ENCODE measurements at places on chromosomes 16 and 17.

DNA sequence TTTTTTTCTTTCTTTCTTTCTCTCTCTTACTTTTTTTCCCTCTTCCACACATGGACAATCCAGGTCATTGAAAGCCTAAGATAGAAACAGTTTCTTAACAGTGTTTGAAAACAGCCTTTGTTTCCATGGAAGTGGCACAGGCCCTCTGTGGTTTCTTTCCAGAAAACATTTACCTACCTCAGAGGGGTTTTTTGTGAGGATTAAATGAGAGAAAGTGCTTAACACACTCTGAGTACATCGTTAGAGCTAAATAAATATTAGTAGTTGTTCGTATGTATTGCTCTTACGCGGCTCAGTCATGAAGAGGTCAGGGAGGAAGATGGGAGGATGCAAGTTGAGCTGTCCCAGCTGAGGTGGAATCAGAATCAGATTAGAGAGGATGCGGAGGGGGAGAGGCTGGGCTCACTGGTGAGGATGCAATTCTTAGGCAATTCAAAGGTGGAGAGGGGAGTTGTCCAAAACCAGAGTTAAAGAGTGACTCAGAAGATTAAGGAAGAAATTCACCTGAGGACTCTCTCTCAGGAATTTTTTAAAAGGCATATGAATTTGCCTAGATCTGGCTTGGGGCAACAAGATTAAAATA lies 345.4 kb downstream of the PMP22 start:
- DNase-seq, result no peak

DNA sequence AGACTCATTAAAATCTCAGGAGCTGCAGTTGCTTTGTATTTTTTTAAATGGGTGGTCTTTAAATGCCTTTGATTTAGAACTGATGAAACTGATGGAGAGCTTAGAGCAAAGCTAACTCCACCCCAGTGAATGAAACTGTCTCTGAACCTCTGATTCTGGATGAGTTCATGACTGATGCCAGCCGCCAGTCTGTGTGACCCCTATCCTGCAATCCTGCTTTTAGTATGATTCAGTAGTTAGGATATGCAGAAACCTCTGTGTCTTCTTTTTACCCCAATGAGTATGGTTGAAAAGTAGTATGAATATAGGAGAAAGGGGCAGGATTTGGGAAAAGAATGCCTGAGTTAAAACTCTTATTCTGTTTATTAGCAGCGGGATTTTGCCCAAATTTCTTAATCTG lies 12.3 kb upstream of the SALL1 start:
- DNase-seq, result peak; percentile 19

- no peak for DNase-seq
Observed at GRCh38 chr17:82658796-82659452, 10.7 kb upstream of the WDR45B start.

DNA sequence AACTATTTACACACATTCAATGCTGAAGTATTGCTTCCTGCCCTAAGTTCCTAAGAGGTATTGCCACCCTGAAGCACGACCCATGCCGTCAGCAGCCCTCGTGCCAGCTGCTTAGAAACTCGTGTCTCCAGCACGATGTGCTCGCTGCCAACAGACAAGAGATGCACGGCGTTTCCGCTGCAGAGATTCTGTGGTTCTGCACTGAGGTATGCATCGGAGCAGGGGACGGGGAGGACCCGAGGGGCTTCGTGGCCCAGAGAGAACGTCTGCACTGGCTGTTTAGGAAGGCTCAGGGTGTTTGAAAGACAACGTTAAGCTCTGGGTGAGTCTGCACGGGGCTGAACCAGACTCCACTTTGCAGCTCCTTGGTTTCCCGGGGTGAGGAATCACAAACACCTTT lies 82.7 kb upstream of the CREBBP start:
- DNase-seq, result peak; percentile 10

DNA sequence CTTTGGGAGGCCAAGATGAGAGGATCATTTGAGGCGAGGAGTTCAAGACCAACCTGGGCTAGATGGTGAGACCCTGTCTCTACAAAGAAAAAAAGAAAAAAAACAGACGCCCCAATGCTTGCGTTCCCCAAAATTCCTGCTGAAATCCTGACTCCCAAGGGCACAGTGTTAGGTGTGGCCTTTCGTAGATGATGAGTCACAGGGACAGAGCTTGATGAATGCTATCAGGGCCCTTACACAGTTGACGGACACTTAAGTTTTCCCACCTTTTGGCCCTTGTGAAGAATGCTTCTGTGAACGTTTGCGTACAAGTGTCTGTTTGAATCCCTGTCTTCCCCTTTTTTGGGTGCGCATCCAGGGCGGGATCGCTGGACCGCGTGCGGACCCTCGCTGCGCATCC lies 16.5 kb upstream of the ZNF750 start:
- DNase-seq, result no peak

DNA sequence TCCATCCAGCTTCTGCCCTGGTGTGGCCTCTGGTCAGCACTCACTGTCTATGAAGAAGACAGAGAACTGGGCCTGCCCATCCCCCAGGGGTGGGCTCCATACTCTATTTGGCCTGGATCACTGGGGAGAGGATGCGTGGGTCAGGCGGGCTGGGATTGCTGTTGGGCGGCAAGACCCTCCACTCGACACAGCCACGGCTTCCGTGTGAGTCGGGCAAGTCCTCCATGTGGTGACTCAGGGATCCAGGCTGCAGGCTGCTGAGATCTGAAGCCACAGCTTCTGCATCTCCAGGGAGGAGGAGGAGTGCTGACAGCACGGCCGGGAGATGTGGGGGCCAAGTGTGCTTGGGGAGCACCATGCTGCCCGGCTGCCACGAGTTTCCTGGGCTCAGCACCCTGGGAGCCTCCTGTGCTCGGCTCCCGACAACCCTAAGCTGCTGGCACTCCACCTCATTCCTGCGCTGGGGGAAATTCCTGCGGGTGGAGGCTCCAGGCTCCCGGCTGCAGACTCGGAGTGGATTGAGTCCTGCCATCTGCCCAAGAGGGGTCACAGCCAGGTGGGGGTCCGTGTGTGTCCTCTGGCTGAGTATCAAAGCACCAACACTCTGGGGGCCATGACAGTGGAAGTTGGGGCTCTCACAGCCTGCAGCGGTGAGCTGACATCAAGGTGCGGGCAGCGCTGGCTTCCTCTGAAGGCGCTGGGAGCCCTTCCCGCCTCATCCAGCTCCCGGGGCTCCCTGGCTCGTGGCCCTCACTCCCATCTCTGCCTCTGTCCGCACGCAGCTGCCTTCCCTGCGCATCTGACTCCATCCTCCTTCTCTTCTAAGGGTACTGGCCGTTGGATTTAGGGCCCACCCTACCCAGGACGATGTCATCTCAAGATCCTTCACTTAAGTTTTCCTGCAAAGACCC lies 24.4 kb upstream of the CBFA2T3 start:
- no peak for DNase-seq

GRCh38 chr17:10046786-10047785 lies 142.0 kb upstream of the RCVRN start:
- no peak for DNase-seq

DNA sequence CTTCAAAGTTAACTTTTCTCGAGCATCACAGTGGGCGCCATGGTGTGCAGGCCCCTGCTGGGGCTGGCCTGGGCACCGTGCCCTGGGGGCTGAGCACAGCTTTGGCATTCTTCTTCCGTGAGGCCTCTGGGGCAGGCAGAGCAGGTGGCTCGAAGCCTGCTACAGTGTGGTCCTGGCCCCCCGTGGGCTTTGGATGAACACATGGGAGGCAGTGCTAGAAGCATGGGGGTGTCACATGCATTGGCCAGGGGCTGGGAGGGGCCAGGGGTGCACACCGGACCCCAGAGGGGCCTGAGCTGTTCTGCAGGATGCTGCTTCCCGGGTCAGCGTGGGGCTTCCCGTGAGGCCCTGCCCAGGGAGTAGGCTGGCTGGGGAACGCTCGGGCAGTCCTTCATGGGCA lies 12.1 kb upstream of the C16orf74 start:
- DNase-seq, result no peak

GRCh38 chr16:50389900-50390299 lies 21.1 kb upstream of the BRD7 start:
- no peak for DNase-seq

- no peak for DNase-seq
Observed at GRCh38 chr17:33090806-33091205, 99.2 kb downstream of the SPACA3 start.

- DNase-seq, result no peak
Observed at GRCh38 chr16:13779676-13780075, 140.3 kb upstream of the ERCC4 start.

DNA sequence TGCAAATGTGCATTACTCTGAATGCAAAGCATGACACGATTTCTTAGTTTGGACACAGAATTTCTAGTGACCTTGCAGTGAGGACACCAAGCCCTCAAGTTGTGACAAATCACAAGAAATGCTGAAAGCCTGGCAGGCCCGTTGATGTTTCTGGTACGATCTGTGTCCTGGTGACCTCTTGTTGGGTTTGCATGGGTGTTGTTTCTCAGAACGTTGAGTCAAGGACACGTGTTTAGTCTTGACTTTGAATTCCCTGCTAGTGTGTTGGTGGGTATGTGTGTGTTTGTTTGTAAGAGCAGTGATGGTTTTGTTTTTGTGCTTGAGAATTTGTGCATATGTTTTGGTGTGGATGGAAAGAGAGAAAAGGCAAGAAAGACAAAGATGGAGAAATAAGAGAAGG lies 37.8 kb upstream of the MAF start:
- no peak for DNase-seq

GRCh38 chr17:80008383-80008840 lies 27.3 kb downstream of the TBC1D16 start:
- peak; percentile 46 for DNase-seq

DNA sequence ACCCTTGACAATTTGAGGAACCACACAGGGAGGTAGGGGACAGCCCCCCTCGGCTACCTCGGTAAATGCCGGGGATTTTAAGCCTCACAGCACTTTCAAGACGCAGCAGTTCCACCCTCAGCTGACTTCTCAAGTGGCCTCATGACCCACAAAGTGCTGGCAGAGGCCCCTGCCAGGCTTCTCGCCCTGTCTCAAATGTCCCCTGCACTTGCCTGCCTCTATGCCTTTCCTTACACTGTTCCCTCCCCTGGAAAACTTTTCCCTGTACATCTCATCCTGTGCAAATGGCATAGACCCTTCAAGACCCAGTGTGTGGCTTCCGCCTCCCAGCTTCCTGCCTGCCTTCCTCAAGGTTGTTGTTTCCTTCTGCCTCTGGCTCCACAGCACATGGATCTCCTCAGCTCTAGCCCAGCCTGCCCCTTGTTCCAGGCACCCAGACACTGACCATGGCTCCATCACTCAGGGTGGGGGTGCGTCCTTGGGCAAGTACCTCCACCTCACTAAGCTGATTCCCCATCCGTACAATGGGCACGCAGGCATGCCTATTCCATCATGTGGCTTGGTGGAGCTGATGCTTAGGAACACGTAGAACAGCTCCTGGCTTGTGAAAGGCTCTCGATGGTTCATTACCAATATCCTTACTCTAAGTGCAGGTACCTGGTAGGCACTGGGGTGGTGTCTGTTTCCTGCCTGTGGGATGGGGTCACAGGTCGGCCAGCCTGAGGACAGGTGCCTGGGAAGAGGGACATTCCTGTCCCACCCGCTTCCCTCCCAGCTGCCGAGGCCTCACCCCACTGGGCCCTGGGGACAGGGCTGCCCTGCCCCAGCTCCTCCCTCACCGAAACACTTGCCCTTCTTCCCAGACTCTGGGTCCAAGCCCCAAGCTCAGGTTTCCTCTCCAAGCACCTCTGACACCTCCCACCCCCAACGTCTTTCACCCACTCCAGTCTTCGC lies 24.0 kb downstream of the MMP15 start:
- DNase-seq, result no peak

DNA sequence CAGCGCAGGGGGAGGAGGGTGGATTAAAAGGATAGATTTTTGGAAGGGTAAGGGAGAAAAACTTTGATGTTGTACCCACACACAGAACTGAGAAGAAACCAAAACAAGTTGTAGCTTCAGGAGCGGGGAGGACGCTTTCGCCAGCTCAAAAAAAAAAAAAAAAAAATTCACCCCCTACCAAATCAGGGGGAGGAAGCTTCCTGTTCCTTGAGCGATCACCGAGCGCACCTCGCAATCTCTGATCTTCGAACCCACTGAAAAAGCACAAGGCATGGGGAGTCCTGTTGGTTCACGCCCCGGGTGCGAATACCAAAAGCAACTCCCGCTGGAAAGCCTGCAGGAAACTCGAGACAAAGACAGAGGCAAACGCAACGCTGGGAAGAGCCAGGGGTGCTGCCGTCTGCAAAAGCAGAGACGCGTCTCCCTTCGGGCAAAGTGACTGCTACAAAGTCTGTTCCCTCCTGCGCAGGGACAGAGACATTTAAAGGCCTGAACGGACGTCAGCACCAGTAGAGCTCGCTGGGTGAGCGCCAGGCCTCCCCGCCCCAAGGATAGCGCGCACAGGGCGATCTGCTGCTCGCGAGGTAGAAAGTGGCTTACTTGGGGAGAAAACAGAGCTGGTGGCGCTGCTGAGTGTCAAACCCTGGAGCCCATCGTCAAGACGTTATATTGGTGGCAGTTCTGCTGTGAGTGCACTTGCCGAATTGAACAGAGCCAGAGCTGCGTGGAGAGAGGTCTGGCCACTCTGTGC lies 190.4 kb downstream of the USP22 start:
- peak; percentile 55 for DNase-seq

GRCh38 chr17:60391471-60392041 lies 377 bp downstream of the USP32 start:
- DNase-seq, result no peak

- DNase-seq, result peak; percentile 56
Observed at GRCh38 chr17:81090361-81091136, 55.6 kb downstream of the BAIAP2 start.

DNA sequence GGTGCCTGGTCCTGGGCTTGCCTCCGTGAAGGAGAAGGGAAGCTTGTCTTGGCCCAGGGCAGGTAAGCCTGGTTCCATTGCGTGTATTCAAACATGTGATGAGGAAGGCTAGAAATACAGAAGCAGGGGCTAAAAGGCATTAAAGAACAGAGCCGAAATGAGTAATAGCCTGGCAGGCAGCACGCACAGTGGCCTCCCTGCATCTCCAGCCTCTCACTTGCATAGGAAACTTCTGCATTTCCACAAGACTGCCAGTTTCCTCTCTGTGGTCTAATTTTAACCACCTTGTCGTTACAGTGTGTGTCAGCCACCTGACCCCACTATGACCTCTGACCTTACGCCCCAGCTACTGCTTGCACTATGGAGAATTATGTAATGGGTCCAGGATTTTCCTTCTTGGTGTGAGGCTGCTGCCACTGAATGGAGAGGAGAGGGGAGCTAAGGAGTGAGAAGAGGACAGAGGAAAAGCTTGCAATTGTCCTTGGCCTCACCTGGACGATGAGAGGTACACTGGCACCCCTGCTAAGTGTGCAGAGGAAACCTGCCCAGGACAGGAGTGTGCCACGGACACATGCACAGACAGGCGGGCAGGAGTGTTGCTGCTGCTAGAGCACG lies 32.8 kb downstream of the HIC1 start:
- no peak for DNase-seq

DNA sequence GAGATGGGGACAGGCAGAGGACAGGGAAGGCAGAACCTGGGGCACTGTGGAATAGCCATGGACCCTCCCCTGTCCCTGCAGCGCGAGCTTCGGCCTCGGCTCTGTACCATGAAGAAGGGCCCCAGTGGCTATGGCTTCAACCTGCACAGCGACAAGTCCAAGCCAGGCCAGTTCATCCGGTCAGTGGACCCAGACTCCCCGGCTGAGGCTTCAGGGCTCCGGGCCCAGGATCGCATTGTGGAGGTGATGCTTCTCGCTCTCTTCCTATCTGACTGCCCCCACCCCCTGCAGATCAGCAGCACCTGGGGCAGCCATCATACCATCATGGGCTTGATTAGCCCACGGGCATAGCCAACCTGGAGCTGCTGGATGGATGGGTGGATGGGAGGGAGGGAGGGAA lies 13.5 kb downstream of the NHERF1 start:
- no peak for DNase-seq

GRCh38 chr16:4330277-4330874 lies 14.5 kb downstream of the GLIS2 start:
- peak; percentile 58 for DNase-seq
